ENCODE measurements at places on chromosomes 3 and 15.

- no peak for DNase-seq
Observed at GRCh38 chr3:191262650-191263049, 63.6 kb downstream of the OSTN start.

DNA sequence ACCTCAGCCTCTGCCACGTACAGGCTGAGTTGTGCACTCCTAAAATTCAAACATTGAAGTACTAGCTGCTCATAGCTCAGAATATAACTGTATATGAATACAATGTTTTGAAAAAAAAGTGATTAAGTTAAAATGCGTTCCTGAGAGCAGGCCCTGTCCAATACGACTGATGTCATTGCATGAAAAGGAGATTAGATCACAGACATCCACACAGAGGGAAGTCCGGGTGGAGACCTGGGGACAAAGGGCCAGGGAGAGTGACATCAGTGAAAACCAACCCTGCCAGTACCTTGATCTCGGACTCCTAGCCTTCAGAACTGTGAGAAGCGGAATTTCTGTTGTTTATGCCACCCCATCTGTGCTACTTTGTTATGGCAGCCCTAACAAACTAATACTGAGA is 311.4 kb upstream of the NR2F2 start:
- no peak for DNase-seq

- no peak for DNase-seq
Observed at GRCh38 chr3:59845386-59845785, 795.6 kb upstream of the CFAP20DC start.

- DNase-seq = no peak
Observed at GRCh38 chr15:61521953-61522352, 292.9 kb upstream of the RORA start.

- no peak for DNase-seq
Observed at GRCh38 chr15:50190723-50191122, 8.7 kb downstream of the SLC27A2 start.
